ENCODE measurements at places on chromosomes 7 and 10. TPM values are rescaled to one million over a fixed set of nuclear protein-coding genes. Genes with fewer than 3 reads are reported as not detected.

The RET gene
- 5.9 TPM for total RNA-seq

The CDK6 gene
- 41.4 TPM for total RNA-seq

The LBX1 gene
- total RNA-seq = not detected

The GDF2 gene
- total RNA-seq = not detected

- no peak for DNase-seq
Observed at GRCh38 chr7:2460188-2460587, 16.0 kb downstream of the GRIFIN start.

DNA sequence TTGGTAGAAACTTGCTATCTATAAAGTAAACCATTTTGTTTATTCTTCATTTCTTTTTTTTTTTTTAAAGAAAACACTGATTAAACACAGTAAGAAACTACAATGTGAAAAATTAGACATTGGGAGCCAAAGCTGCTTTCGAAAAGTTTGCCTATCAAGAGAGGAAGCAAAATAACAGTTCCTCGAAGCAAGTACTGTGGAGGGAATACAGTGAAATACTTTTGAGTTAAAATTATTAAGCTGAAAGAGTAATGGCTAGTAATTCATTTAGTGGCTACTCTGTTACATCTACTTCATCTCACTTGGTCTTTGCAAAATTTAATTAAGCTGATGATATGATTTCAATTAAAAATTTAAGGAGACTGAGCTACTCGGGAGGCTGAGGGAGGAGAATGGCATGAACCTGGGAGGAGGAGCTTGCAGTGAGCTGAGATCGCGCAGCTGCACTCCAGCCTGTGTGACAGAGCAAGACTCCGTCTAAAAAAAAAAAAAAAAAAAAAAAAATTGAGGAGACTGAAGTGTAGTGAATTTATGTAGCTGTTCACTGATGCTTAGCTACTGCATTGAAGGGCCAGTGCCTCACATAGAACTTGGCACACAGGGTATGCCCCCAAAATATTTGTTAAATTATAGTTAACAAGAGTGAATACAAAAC is 982.1 kb upstream of the MBL2 start:
- DNase-seq = no peak

DNA sequence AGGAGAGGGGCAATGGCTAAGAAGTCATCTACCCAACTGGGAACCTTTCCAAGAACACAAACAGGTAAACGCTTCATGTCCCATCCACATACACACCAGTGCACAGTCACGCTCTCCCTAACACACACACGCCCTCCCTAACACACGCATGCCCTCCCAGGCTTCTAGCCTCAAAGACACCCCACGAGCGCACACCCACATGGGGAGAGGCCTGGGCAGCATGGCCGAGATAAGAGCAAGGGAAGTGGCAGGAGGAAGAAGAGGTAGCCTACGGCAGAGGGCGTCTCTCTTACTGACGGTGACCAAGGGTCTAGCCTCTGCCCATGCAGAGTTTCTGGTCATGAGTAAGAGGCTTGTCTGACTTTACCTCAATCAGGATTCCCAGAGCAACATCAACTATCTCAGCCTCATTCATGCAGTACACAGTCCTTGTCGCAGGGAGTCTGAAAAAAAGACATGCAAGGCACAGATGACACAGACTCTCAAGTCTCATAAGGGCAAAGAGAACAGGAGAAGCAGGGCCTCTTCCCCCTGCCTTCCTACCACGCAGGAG is 3.1 kb downstream of the CYREN start:
- no peak for DNase-seq

DNA sequence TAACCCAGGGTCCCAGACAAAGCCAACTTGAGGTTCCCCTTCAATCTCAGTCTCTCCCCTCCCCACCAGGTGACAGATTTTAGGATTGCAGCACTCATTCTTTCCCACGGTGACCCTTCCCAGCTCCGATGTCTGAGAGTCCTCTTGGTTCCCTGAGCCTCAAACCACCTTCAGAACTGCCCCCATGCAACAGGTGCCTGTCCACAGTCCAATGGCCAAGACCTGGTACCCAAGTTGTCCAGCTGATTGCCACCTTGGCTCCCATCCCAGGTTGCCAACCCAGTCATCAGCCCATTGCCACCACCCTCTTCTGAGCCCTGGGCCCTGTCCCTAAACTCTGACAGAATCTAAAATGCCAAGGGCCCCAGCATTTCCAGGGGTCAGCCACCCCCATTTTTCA is 53.5 kb downstream of the SLIT1 start:
- DNase-seq = no peak

DNA sequence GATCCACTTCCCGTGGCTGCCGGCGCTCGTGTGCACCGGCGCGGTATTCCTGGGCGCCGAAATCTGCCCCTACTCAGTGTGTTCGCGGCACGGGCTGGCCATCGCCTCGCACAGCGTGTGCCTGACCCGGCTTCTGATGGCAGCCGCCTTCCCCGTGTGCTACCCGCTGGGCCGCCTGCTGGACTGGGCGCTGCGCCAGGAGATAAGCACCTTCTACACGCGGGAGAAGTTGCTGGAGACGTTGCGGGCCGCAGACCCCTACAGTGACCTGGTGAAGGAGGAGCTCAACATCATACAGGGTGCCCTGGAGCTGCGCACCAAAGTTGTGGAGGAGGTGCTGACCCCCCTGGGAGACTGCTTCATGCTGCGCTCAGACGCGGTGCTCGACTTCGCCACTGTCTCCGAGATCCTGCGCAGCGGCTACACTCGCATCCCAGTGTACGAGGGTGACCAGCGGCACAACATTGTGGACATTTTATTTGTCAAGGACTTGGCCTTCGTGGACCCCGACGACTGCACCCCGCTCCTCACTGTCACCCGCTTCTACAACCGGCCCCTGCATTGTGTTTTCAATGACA is 1.3 kb downstream of the CNNM1 start:
- DNase-seq = no peak

DNA sequence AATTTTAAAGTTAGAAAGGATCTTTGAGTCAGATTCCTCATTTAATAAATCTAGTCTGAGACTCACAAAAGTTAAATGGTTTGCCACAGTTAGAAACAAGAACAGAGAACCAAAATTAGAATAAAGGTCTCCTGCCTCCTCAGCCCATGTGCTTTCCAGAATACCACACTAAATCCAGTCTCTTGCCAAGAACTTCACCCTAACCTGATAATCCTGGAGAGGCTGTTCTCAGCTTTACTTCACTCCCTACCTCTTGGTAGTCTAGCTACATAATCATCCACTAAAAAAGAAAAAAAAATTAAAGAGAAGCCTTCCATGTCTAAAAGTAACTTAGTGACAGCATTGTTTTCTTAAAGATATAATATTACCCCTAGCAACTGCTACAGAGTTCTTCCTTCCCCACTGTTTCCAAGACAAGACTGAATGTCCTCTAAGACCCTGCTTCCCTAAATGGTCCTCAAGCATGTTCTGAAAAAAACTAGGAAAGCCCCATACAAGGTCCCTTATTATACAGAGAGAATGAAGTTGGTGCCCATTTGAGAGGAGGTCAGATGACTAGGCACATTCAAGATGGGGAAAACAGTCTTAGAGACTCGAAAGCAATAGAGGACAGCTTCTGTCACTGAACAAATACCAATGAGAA is 56.8 kb downstream of the ZNF438 start:
- DNase-seq = no peak

- no peak for DNase-seq
Observed at GRCh38 chr10:114174695-114175188, 739 bp upstream of the CCDC186 start.

DNA sequence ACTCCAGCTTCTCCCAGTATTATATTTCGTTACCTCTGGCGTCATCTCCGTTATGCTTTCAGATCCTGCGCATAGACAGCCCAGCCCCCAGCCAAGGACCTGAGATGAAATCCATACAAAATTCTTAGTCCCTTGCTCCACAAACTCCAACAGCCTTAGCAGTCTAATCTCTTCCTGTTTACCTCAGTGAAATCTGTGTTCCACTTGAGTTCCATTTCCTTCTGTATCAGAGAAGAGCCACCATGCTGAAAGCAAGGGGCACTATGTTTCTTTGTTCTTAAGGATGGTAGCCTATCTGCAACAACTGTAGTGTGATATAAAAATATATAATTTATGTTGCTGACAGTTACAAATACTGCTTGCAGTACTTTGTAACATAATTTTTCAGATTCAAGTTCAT is 59.8 kb downstream of the PTEN start:
- DNase-seq = no peak

DNA sequence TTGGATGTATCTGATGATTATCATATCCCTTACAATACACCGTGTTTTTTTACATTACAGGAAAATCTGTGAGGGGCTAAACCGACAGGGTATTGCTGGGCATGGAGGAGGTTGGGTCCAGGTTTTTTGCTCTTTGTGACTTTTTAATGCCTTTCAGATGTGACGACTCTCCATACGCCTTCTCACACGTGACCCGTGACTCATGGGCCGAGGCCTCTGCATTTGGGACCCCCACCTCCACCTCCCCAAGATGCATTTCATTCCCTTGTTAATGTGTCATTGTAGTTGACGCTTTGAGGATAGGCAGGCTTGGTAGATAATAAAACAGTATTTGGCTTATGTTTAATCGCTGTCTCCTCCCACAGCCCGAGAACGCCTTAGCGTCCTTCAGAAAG is 95.3 kb downstream of the CUX1 start:
- DNase-seq = no peak

- no peak for DNase-seq
Observed at GRCh38 chr10:50991456-50992355, 82.6 kb upstream of the PRKG1 start.

DNA sequence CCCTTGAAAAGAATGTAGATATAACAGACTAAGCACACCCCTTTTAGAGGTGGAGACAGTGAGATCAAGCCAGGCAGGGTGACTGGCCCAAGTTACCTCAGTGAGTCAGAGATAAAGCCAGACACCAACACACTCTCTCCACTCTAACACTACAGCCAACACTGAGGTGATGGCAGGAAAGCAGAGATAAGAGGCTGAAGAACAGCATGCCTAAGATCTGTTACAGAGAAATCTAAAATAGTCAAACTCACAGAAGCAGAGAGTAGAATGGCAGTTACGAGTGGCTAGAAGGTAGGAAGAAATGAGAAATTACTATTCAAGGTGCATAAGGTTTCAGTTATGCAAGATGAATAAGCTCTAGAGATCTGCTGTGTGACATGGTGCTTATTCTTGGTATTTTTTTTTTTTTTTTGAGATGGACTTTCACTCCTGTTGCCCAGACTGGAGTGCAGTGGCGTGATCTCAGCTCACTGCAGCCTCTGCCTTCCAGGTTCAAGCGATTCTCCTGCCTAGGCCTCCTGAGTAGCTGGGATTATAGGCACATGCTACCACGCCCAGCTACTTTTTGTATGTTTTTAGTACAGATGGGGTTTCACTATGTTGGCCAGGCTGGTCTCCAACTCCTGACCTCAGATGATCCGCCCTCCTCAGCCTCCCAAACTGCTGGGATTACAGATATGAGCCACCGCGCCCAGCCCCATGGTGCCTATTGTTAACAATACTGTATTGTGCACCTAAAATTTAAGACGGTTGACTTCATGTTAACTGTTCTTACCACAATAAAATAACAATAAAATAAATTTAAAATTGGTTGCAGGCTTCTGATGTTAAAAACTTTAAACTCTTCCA is 28.7 kb downstream of the ICA1 start:
- DNase-seq = no peak

- no peak for DNase-seq
Observed at GRCh38 chr7:81743201-81743600, 26.6 kb downstream of the HGF start.

GRCh38 chr7:74655324-74655723 is 2.2 kb upstream of the GTF2I start:
- DNase-seq = no peak

Data from HCT116 (cell line).